ENCODE measurements at places on chromosomes 11 and 22.
A peak's percentile ranks its signal among the peaks of the same experiment; 100 is the strongest.

GRCh38 chr11:130315354-130315970 is 745 bp upstream of the ZBTB44 start:
- peak; percentile 42 for DNase-seq

GRCh38 chr11:82733444-82734119 is at the start of gene FAM181B:
TSS of gene FAM181B (minus strand) at chr11:82733864. CDS start at chr11:82733729, 135 bp downstream.
- DNase-seq: no peak

DNA sequence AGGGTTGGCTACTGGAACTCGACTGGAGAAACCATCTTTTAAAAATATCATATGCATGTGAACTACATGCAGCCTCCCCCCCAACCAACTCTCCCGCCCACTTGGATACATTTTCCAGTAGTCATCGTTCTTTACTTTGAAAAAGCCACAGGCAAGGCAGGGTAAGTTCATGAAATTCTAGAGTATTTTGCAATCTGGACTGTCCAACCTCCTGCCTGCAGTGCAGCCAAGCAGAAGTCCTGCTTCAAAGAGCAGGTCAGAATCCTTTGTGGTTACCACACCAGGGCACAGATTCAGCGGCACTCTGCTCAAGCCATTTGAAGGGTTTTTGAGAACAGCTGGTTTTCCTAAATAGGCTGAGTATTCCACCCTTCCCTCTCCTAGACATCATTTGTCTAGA is 12.1 kb downstream of the ELF5 start:
- DNase-seq: no peak

DNA sequence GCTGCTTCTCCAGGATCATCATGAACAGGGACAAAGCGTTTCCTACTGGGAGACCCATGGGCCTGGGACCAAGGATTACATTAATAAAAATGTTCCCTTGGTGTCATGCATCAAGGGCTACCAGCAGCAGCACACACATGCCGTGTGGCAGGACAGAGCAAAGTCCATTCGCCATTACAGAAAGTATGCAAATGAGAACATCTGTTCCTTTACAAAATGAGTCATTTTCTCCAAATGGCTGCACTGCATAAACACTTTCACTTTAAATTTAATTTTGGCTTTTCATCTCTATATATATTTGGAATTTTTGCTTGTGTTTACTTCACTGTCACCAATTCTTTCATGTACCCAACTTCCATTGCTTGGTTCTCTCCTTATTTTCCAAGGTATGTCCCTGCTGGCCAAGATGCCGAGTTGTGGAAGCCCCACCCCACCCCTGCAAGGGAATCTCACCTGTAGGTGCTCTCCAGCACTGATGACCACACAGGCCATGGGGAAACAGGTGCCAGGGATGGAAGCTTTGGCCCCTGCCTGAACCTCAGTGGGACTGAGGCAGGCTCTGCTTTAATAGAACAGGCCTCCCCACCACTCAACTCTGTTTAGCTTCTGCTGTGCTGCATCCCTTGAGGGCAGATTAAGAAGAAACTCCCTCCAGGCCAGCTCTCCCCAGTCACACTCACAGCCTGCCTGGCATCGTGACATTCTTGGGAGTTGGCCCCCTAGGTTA is 15.6 kb upstream of the GNAZ start:
- DNase-seq: peak; percentile 41

DNA sequence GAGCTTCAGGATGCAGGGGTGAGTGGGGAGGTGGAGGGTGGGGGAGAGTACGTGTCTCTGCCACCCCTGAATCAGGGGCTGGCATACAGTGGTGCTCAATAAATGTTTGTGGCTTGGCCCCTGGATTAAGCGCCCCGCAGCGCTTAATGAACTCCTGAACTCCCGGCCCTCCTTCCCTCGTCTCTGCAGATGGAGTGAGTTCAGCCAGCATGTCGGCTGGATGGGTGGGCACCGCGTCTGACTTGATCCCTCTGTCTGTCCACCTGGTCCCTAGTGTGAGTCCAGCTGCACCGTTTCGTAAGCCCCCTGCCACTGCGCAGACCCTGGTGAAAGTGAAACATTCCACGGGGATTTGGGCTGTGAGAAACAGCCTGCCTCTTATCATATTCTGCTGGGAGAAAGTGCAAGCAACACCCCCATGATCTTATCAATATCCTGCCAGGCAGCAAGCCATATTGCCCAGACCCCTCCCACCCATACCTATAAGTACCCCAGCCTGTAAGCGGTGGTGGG is 12.0 kb upstream of the MRGPRD start:
- no peak for DNase-seq

DNA sequence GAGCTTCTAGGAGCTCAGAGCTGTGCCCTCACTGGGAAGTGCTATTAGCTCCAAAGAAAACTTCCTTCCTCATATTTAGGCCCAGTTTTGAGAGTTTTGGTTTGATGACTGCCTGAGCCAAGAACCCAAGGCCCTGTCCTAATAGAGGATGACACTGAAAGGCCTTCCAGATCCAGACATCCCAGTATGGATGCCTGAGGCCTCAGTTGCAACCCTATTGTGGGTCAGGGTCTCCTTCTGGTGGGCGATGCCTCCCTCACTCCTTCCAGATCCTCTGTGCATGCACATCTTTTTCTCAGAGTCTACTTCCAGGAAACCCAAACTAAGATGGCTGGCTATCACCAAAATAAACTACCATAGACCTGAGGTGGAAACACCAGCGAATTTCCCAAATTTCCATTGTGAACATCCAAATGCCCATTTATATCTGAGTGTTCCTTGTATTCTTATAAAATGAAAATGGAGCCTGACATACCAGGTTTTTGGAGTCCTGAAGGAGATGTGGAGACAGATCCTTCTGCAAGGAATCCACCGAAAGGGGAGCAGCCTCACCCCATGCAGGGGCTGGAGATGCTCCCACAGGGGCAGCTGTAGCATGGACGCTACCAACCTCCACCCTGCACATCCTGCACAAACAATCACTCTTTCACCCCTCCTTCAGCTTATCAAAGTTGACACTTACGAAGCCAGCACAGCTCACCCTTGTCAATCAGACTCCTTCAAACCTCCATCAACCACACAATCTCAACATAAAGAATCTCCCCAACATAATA is 61.1 kb downstream of the GGTLC2 start:
- DNase-seq: no peak

GRCh38 chr22:39467390-39467895 is 10.6 kb downstream of the MGAT3 start:
- DNase-seq: no peak

- DNase-seq: peak; percentile 21
These were observed at the start of gene C11orf97 for GRCh38 chr11:94511932-94512781. TSS of gene C11orf97 (plus strand) at chr11:94512461. CDS start at chr11:94512529, 68 bp downstream.

- no peak for DNase-seq
These were observed 6.4 kb downstream of the UNC93B1 start for GRCh38 chr11:67997475-67997921.

All from stimulated activated effector memory CD8-positive, alpha-beta T cell treated with anti-CD3 and anti-CD28 coated beads, Interleukin-12 subunit alpha, Interleukin-12 subunit beta, amount 100 ng/mL, for 72 hours (primary cell).